T-cell (primary cell): ENCODE measurements at places on chromosomes 2 and 18. TPM values are rescaled to one million over a fixed set of nuclear protein-coding genes. Genes with fewer than 3 reads are reported as not detected.

Gene B3GNT7
- 0.98 TPM for total RNA-seq

Gene LGALSL
- total RNA-seq, result 0.26 TPM

Gene ESPNL
- 0.44 TPM for total RNA-seq

Gene SH2D6
- 0.66 TPM for total RNA-seq

Gene COL3A1
- total RNA-seq, result not detected

Gene CFC1
- total RNA-seq, result not detected

Gene FAP
- 0.85 TPM for total RNA-seq

Gene ZNF519
- 10.4 TPM for total RNA-seq

Gene SPP2
- total RNA-seq, result not detected

Gene KCNF1
- not detected for total RNA-seq

Gene SP140
- total RNA-seq, result 57.8 TPM

Gene FECH
- 12.3 TPM for total RNA-seq

Gene DCDC2C
- total RNA-seq, result not detected

Gene PCARE
- not detected for total RNA-seq

Gene ANKRD30BL
- not detected for total RNA-seq

Gene FLACC1
- total RNA-seq, result 8.0 TPM

Gene RTTN
- total RNA-seq, result 19.4 TPM

Gene TUBB8B
- total RNA-seq, result not detected

Gene SGPP2
- 2.2 TPM for total RNA-seq

Gene CERKL
- not detected for total RNA-seq

Gene MAL
- 179 TPM for total RNA-seq

Gene BOLL
- not detected for total RNA-seq

Gene NAT8
- total RNA-seq, result not detected

Gene ANXA4
- total RNA-seq, result 27.6 TPM

Gene CNNM4
- total RNA-seq, result 6.4 TPM
